IMR-90 (cell line): ENCODE measurements at places on chromosomes 4 and X.
A peak's percentile ranks its signal among the peaks of the same experiment; 100 is the strongest.

- H3K27ac ChIP-seq, result no peak overlapping the region
- DNase-seq, result peak; percentile 68
- H3K36me3 ChIP-seq, result no peaks in the 10 kb centered on the region
- peaks cover 7% of the 10 kb centered on the region for H3K27me3 ChIP-seq
Measured at GRCh38 chr4:185039508-185040273, 21.4 kb downstream of the HELT start.

GRCh38 chrX:71298119-71298518 is 3.4 kb upstream of the ITGB1BP2 start:
- no peaks in the 10 kb centered on the region for H3K27me3 ChIP-seq
- DNase-seq, result no peak
- H3K36me3 ChIP-seq, result peaks cover 44% of the 10 kb centered on the region
- H3K4me1 ChIP-seq, result no peaks in the 10 kb centered on the region

- no peak for DNase-seq
- no peaks in the 10 kb centered on the region for H3K36me3 ChIP-seq
- no peaks in the 10 kb centered on the region; the same call in 1 of the 2 replicates for H3K27me3 ChIP-seq
Measured at GRCh38 chr4:6021831-6022606, 3.8 kb upstream of the C4orf50 start.

GRCh38 chr4:70801265-70801809 is 38.4 kb downstream of the GRSF1 start:
- H3K36me3 ChIP-seq, result peaks cover 27% of the 10 kb centered on the region
- no peaks in the 10 kb centered on the region for H3K4me1 ChIP-seq
- no peak for DNase-seq
- no peaks in the 10 kb centered on the region for H3K27me3 ChIP-seq

- no peak overlapping the region for H3K4me3 ChIP-seq
- no peaks in the 10 kb centered on the region for H3K27me3 ChIP-seq
- 0 out of 2 replicates have a peak, but pooled peaks cover 1% of the 10 kb centered on the region for H3K4me1 ChIP-seq
Measured at GRCh38 chr4:169070071-169070894, 60.2 kb upstream of the CBR4 start.

- no peaks in the 10 kb centered on the region for H3K36me3 ChIP-seq
- H3K4me3 ChIP-seq, result no peak overlapping the region
- no peak for DNase-seq
- H3K27me3 ChIP-seq, result no peaks in the 10 kb centered on the region; the same call in 1 of the 2 replicates
Measured at GRCh38 chr4:100098011-100098545, 92.2 kb downstream of the DDIT4L start.

DNA sequence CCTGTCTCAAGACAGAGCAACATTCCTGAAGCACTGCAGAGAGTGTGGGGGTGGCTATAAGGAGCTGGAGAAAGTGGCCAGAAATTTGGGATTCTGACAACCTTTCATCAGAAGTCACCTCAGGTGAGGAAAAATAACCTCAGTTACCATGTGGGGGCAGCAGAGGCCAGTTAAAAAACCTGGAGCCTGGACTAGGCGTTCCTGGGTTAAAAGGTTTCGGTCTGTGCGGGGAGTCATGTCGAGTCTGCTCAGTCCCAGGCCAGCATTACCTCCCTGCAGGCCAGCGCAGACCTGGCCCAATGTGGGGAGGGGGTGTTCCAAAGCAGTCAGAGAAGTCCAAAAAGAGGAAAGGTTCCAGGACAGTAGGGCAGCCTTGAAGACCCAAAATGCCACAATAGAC is 10.9 kb upstream of the NALF2 start:
- no peak overlapping the region for H3K4me3 ChIP-seq
- H3K27me3 ChIP-seq, result peaks cover 19% of the 10 kb centered on the region
- no peaks in the 10 kb centered on the region for H3K36me3 ChIP-seq
- H3K4me1 ChIP-seq, result no peaks in the 10 kb centered on the region
- H3K27ac ChIP-seq, result no peak overlapping the region

- H3K36me3 ChIP-seq, result no peaks in the 10 kb centered on the region
- H3K4me3 ChIP-seq, result no peak overlapping the region
- DNase-seq, result peak; percentile 79
- H3K4me1 ChIP-seq, result no peaks in the 10 kb centered on the region; the same call in 1 of the 2 replicates
Measured at GRCh38 chr4:73883306-73883705, 14.1 kb downstream of the CXCL1 start.

DNA sequence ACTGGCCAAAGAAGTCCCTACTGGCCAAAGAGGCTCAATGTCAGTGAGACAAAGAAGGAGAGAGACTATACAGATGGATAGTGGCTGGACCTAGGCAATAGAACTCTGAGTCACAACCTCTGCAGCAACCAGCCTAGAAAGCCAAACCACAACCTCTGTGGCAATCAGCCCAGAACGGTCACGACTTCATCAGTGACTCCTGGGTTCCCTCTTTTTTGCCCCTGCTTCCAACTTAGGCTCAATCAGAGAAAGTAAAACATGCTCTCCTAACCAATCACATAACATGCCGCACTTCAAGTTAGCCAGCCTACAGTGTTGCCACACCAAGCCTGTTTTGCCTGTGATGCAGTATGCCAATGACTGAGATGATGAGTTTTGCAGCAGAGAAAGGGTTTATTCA is 203.4 kb downstream of the ANAPC10 start:
- H3K36me3 ChIP-seq, result no peaks in the 10 kb centered on the region
- H3K27ac ChIP-seq, result no peak overlapping the region
- no peak overlapping the region for H3K4me3 ChIP-seq
- peak; percentile 48 for DNase-seq

- H3K27me3 ChIP-seq, result no peaks in the 10 kb centered on the region
- H3K4me1 ChIP-seq, result peaks cover 2% of the 10 kb centered on the region
- H3K27ac ChIP-seq, result peak overlapping the region; percentile 86
- no peaks in the 10 kb centered on the region for H3K36me3 ChIP-seq
Measured at GRCh38 chr4:153221783-153222706, 17.8 kb downstream of the TRIM2 start.

DNA sequence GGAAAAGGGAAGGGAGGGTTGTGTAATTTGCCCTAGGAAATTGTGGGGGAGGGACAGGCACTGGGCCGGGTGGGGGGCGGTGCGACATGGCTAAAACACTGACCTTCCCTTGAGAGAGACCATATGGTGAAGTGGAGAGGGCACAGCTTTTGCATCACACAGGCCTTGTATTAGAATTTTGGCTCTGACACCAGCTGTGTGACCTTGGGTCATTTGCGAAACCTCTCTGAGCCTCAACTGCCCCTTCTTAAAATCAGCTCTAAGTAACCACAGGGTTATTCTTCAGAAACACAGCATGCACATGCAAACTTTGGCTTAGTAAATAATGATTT is 25.8 kb downstream of the PDGFRA start:
- no peak for DNase-seq
- peaks cover 27% of the 10 kb centered on the region for H3K36me3 ChIP-seq
- peak overlapping the region; percentile 61; the same call in 1 of the 2 replicates for H3K27ac ChIP-seq
- H3K27me3 ChIP-seq, result no peaks in the 10 kb centered on the region
- no peak overlapping the region for H3K4me3 ChIP-seq

GRCh38 chr4:148522995-148523394 is 80.8 kb upstream of the NR3C2 start:
- DNase-seq, result no peak
- H3K27ac ChIP-seq, result no peak overlapping the region
- H3K27me3 ChIP-seq, result no peaks in the 10 kb centered on the region
- no peaks in the 10 kb centered on the region for H3K4me1 ChIP-seq

DNA sequence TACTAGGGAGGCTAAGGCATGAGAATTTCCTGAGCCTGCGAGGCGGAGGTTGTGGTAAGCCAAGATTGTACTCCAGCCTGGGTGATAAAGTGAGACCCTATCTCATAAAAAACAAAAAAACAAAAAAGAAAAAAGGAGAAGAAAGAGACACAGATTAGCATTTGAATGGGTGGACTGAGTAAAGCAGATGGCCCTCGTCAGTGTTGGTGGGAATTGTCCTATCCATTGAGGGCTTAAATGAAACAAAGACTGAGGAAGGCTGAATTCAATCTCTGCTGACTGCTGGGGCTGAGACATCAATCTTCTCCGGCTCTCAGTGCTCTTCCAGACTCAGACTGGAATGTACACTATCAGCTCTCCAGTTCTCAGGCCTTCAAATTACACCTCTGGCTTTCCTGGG is 136.8 kb downstream of the SLC7A11 start:
- no peaks in the 10 kb centered on the region for H3K27me3 ChIP-seq
- DNase-seq, result no peak
- H3K4me1 ChIP-seq, result 0 out of 2 replicates have a peak, but pooled peaks cover 3% of the 10 kb centered on the region

GRCh38 chr4:5524446-5525299 is 183.7 kb downstream of the EVC2 start:
- peaks cover 5% of the 10 kb centered on the region; the same call in 1 of the 2 replicates for H3K36me3 ChIP-seq
- no peak overlapping the region for H3K4me3 ChIP-seq
- peak; percentile 57 for DNase-seq
- no peaks in the 10 kb centered on the region for H3K27me3 ChIP-seq

- H3K4me1 ChIP-seq, result peaks cover 15% of the 10 kb centered on the region
- H3K36me3 ChIP-seq, result no peaks in the 10 kb centered on the region
- H3K27ac ChIP-seq, result peak overlapping the region; percentile 14; the same call in 1 of the 2 replicates
- DNase-seq, result no peak
- no peaks in the 10 kb centered on the region for H3K27me3 ChIP-seq
Measured at GRCh38 chr4:6956434-6957147, 47.0 kb downstream of the TBC1D14 start.

DNA sequence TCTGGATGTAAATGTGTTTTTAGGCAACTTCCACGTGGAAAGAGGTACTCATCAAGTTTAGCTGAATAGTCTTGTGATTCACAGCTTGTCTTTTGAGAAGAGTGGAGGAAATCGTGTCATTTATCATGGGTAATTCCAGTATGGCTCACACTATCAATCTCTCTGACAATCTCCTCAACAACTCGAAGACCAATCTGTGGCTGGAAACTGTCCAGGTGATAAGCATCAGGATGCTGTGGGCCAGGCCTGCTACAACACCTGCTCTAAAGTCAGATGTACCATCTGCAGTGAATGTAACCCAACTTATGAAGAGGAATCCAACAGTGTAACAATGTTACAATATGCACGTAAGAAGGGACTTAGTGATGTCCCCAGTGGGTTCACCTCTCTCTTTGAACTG is 132.1 kb upstream of the GK2 start:
- DNase-seq, result no peak
- H3K27me3 ChIP-seq, result no peaks in the 10 kb centered on the region
- no peak overlapping the region for H3K27ac ChIP-seq
- H3K36me3 ChIP-seq, result no peaks in the 10 kb centered on the region

GRCh38 chrX:70033348-70034051 is 16.2 kb downstream of the AWAT2 start:
- H3K4me3 ChIP-seq, result no peak overlapping the region
- H3K4me1 ChIP-seq, result no peaks in the 10 kb centered on the region
- peak; percentile 21 for DNase-seq
- no peaks in the 10 kb centered on the region for H3K36me3 ChIP-seq

GRCh38 chr4:26252349-26253025 is 68.3 kb upstream of the RBPJ start:
- no peaks in the 10 kb centered on the region for H3K36me3 ChIP-seq
- no peaks in the 10 kb centered on the region for H3K27me3 ChIP-seq
- H3K4me3 ChIP-seq, result no peak overlapping the region
- 0 out of 2 replicates have a peak, but pooled peaks cover 2% of the 10 kb centered on the region for H3K4me1 ChIP-seq
- DNase-seq, result no peak

- no peak overlapping the region for H3K4me3 ChIP-seq
- no peaks in the 10 kb centered on the region for H3K4me1 ChIP-seq
- no peaks in the 10 kb centered on the region for H3K36me3 ChIP-seq
- peaks cover 3% of the 10 kb centered on the region; the same call in 1 of the 2 replicates for H3K27me3 ChIP-seq
- no peak overlapping the region for H3K27ac ChIP-seq
Measured at GRCh38 chr4:109111031-109111430, 191.4 kb downstream of the COL25A1 start.

DNA sequence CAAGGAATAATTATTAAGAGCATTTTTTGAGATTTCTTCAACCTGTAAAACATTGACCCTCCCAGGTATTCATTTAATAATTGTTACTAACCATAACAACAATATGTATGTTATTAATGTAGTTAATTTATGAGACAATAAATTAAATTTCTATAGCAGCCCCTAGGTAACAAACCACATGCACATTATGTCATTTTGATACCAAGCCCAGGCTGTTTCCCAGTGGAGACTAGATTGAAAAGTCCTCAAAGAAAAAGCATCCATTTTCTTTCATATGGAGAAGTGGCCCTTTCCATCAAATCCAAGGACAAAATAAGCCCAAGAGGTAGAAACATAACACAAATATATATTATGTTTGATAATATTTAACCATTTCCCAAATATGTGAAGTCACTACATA is 104.3 kb upstream of the GK2 start:
- no peaks in the 10 kb centered on the region for H3K36me3 ChIP-seq
- no peak overlapping the region for H3K4me3 ChIP-seq
- no peak for DNase-seq

DNA sequence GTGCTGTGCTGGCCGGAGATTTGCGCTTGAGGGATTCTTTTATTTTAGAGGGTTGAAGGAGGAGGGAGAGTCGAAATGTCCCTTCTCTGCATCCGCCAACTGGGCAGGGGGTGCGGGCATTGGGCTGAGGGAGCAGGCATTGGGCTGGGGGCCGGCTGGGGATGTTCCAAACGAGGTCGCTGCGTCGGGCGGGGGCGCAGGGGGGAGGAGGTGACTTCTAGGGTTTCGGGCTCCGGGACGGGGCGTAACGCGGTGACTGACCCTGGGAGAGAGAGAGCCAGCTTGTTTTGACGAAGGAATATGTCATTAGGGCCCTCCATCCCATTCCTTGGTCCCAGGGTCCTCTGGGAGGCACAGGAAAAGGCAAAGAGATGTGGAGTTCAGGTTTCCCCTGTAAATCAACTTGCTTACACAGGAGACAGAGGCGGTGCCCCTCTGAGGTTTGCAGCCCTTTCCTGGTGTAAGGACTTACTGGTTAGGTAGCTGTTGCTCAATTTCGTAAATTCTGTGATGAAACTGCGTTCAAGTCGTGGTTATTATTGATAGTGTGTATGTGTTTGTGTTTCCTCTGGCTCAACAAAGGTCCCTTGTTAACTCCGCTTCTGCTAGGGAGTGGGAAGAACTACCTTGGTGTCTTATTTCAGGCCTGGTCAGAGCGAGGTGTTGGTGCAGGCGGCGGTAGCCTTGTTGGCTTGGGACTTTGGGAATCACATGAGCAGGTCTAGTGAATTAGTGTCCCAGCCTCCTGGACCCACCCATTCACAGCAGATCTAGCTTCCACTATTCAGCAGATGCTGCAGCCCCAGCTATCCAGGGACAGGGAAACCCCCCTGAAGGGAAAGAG is 716 bp downstream of the FHIP1A start:
- H3K4me3 ChIP-seq, result peak overlapping the region; percentile 29; the same call in 1 of the 2 replicates
- H3K4me1 ChIP-seq, result peaks cover 3% of the 10 kb centered on the region; the same call in 1 of the 2 replicates
- peaks cover 35% of the 10 kb centered on the region for H3K27me3 ChIP-seq
- H3K36me3 ChIP-seq, result no peaks in the 10 kb centered on the region
